ENCODE measurements at places on chromosomes 1 and 21. TPM values are rescaled to one million over a fixed set of nuclear protein-coding genes. Genes with fewer than 3 reads are reported as not detected.

DNA sequence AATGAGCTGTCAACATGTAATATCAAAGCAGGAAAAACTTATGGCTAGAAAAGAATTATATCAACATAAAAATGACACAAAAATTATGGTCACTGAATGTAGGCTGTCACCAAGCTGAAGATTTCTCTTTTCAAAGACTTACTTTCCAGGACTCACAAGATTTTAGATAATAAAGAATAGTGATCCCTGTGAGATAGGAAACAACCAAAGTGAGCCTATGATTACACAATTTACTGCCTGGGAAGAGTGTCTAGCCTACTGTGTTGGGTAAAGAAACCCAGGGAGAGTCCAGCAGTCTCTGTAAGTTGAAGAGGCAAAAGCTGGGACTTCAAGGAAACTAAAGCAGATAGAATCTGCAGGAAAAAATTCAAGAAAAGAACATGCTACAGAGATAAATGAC lies 20.2 kb upstream of the RGS1 start:
- DNase-seq = no peak
- H3K27me3 ChIP-seq = no peaks in the 10 kb centered on the region
- H3K36me3 ChIP-seq = no peaks in the 10 kb centered on the region
- H3K27ac ChIP-seq = no peak overlapping the region
- no peaks in the 10 kb centered on the region for H3K4me1 ChIP-seq

- no peak overlapping the region for H3K4me3 ChIP-seq
- H3K36me3 ChIP-seq = no peaks in the 10 kb centered on the region
- H3K4me1 ChIP-seq = no peaks in the 10 kb centered on the region
- no peak for DNase-seq
- no peak overlapping the region for H3K27ac ChIP-seq
These were observed 232.0 kb upstream of the KCNK2 start for GRCh38 chr1:214850432-214851050.

GRCh38 chr1:116151739-116152576 lies 40.8 kb downstream of the MAB21L3 start:
- H3K27ac ChIP-seq = peak overlapping the region; percentile 66
- no peaks in the 10 kb centered on the region for H3K36me3 ChIP-seq

Gene SETD4
- 11.2 TPM for total RNA-seq

GRCh38 chr1:223670458-223671159 lies 5.1 kb upstream of the CAPN8 start:
- DNase-seq = no peak
- no peaks in the 10 kb centered on the region for H3K27me3 ChIP-seq
- H3K4me1 ChIP-seq = no peaks in the 10 kb centered on the region
- no peak overlapping the region for H3K4me3 ChIP-seq
- no peak overlapping the region for H3K27ac ChIP-seq

- no peaks in the 10 kb centered on the region for H3K4me1 ChIP-seq
- no peaks in the 10 kb centered on the region for H3K27me3 ChIP-seq
These were observed 239.4 kb upstream of the ST6GALNAC5 start for GRCh38 chr1:76627901-76628300.

Gene IL10RB
- 7.5 TPM for total RNA-seq

Gene SLC35A3
- 8.8 TPM for total RNA-seq

DNA sequence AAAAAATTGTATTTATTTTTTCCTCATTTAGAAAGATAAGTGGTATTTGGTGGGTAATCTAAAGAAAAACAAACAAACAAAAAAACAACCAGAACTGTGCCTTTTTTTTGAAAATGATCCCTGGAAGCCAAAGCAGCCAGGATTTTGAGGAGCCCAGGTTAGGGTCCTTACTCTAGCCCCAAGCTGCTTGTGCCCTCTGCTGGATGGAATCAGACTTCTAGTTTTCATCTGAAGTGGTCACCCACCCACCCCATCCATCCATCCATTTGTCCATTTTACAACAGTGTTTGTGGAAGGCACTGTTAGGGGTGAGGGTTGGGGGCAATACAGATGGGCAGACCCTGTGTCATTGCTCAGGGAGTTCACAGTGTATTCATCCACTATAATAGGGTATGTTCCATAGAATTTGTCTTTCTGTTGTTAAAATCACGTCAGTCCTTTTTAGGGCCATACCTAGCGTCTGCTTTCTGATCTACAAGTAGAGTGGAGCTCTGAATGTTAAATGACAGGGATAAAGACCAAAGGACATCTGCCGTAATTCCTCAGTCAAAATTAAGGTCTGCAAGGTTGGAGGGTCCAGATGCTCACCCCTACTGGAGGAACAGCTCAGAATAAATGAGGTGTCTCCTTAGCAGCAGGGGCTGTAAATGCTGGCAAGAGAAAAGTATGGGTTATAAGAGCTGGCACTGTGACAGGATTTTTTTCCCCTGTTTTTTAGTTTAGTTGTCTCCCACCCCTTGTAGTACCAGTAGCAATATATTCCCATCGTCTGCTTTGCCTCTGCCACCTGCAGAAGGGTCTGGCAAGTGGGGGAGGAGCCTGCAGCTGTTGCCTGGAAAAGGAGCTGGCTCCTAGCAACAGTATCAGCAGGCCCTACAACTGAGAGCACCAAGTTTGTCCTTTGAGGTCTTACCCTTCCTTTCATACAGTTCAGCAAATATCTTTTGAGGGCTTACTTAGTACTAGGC lies 3.2 kb downstream of the LRRC42 start:
- DNase-seq = peak; percentile 21
- H3K27me3 ChIP-seq = no peaks in the 10 kb centered on the region
- H3K4me1 ChIP-seq = peaks cover 48% of the 10 kb centered on the region
- peaks cover 14% of the 10 kb centered on the region for H3K36me3 ChIP-seq

Gene SPRR1A
- total RNA-seq = not detected

DNA sequence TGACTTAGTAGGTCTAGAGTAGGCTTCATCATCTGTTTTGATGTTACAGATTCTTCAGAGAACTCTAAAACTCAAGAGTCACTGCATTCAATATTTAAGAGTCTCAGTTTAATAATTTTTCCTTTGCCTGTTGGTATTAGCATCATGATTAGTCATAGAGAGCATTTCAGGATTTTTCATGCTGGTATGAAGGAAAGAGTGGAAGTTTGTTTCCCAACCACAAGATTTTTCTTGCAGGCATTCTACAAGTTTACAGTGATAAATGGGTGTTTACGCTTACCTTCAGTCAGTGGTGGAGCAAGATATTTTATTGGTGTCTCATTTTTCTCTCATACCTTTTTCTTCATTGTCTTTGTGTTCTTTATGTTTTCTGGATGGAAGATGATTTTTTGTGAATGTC lies 58.4 kb upstream of the MYOCOS start:
- no peak overlapping the region for H3K4me3 ChIP-seq
- no peaks in the 10 kb centered on the region for H3K4me1 ChIP-seq
- peaks cover 6% of the 10 kb centered on the region for H3K36me3 ChIP-seq
- no peak for DNase-seq
- no peak overlapping the region for H3K27ac ChIP-seq

- H3K4me1 ChIP-seq = no peaks in the 10 kb centered on the region
- no peaks in the 10 kb centered on the region for H3K36me3 ChIP-seq
- H3K27ac ChIP-seq = peak overlapping the region; percentile 4
- DNase-seq = no peak
- no peaks in the 10 kb centered on the region for H3K27me3 ChIP-seq
- H3K4me3 ChIP-seq = no peak overlapping the region
These were observed 135.5 kb downstream of the SETD4 start for GRCh38 chr21:35924714-35925301.

All from heart right ventricle (tissue), 16 donors.